Stimulated activated CD4-positive, alpha-beta T cell treated with anti-CD3 and anti-CD28 coated beads, Interleukin-12 subunit alpha, Interleukin-12 subunit beta, amount 100 ng/mL, for 24 hours (primary cell): ENCODE measurements at places on chromosomes 5 and 9.
A peak's percentile ranks its signal among the peaks of the same experiment; 100 is the strongest.

DNA sequence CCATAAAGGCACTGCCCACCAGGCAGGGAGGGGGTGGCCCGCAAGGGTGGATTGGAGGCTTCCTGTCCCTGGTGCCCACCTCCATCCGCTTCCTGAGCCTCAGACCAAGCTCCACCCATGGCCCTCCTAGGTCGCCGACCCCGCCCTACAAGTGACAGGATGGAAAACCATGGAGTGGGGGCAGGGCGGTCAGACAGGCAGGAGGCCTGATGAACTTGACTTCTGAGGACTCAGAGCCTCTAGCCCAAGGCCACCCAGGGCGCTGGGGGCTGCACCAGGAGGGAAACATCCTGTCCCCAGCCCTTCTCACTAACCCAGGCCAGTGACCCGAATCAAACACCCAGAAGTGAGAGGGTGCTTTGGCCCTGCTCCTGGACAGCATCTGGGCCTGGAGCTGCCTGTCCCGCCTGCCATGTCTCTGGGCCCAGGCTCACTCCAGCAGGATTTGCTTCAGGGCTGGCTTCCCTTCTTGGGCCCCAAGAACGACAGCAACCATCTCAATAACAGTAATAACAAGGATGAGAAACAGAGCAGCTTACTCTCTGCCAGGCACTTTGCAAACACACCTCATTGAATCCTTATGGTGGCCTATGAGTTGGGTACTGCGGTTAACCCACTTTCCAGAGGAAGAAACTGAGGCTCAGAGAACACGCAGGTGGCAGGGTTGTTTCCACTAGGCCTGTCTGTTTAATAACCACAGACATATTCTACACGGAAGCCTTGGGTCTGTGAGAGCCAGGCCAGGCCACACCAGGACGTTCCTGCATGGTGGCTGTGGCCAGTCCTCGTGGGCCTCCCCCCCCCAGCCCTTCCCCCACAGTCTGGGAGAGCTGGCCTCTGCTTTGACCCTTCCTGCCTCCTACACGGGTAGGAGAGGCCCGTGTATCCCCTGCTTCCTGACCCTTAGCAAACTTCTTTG lies 4.4 kb upstream of the ST6GALNAC6 start:
- DNase-seq: peak; percentile 62

DNA sequence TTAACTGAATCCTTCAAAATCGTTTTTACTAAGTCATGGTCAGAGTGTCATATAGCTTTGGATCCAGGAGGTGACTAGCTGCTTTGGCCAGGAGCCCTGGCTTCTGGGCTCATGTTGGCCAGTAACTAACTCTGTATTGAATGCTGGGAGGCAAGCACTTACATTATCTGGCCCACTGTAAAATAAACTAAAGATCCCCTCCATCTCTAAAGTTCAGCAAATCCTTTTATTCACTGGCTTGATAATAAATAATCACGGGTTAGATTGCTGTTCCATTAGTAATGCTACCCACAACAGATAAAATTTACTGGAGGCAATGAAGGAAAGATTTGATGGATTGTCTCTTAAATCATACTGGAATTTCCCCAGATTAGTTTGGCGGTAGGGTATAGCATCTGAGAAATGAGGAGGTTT lies 382.2 kb upstream of the TLE4 start:
- no peak for DNase-seq

DNA sequence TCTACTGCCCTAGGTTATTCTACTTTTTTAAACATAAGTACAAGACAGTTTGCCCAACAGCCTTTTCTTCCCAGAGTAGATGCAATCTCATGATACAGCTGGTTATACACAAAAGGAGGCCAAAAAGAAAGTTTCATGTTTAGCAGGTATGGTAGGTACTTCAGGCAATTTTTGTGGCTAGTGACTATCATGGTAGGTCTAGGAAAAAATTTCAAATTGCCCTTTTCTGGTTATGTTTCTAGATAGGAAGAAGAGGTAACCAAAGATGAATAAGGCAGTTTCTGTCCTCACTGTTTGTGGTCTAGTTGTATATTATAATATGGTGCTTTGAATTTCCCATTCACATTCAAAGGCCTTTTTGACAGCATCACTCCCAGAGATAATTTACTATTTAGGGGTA lies 19.7 kb downstream of the MEGF9 start:
- DNase-seq: no peak

GRCh38 chr9:34379334-34380033 lies 2.8 kb upstream of the MYORG start:
- peak; percentile 81 for DNase-seq

DNA sequence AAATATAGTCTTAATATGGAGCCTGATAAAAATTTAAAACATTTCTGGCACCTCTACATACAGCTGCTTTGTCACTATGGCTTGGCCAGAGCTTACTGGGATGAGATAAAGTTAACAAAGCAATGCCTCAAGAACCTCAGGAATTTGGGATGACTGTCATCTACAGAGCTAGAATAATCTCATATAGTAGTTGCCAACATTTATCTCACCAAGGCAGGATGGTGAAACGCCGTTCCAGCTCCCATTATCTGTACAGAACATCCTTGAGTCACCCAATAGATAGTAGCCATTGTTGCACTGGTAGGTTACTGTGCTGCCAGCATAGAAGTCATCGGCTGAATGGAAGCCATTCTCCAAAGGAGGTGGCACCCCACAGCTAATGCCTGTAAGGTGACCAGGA lies 94.6 kb upstream of the TXNDC8 start:
- no peak for DNase-seq

GRCh38 chr9:35618854-35619799 lies 914 bp upstream of the CD72 start:
- no peak for DNase-seq

DNA sequence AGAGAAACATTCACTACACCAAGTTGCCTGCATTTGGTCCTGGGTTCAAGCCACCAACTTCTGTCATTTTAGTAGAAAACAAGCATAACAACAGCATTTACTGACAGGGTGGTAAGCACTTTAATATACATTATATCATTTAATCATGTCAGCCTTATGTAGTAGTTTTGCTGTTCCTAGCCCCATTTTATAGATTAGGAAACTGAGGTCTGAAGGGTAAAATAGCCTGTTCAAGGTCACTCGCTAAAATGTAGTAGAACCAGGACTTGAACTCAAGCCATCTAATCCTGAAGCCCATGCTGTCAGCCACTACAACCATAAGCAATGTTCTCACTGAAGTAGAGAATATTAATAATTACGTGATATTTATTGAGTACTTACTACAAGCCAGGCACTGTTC lies 59.7 kb upstream of the TRIM32 start:
- no peak for DNase-seq

- no peak for DNase-seq
These were observed 72.1 kb upstream of the ATP10B start for GRCh38 chr5:160923936-160924710.

- no peak for DNase-seq
These were observed 653.7 kb downstream of the MTRR start for GRCh38 chr5:8522646-8523045.

DNA sequence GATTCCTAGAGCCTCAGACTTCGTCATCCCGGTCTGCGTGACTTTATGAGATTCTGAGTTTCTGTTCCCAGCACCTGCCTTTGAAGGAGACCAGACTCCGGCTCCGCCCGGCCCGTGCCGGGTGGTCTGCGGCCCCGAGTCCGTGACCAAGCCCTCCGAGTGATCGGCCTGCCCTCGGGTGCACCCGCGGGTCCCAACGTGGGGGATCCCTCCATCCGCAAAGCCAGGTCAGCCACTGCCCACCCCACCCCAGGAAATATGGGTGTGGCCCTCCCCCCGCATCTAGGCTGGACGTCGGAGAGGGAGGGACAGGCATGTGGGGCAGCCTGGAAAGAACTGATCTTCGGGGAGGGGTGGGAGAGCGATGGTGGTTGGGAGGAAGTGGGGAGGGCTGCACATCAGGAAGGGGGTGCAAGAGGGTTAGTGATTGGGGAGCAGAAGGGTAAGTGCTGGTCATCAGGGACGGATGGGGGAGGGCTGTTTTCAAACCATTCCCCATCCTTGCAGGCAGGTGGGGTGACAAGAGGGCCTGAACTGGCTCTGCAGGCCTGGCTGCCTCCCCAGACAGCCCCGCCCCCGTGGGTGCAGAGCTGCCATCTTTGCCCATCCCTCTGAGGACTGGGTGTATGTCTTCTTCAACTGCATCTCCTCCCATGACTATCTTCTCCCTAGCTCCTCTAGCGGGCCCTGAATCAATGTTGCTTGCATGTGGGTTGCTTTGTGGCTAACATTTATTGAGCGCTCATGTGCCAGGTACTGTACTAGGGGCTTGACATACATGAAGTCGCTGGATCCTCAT lies 747 bp downstream of the LRSAM1 start:
- DNase-seq: no peak

DNA sequence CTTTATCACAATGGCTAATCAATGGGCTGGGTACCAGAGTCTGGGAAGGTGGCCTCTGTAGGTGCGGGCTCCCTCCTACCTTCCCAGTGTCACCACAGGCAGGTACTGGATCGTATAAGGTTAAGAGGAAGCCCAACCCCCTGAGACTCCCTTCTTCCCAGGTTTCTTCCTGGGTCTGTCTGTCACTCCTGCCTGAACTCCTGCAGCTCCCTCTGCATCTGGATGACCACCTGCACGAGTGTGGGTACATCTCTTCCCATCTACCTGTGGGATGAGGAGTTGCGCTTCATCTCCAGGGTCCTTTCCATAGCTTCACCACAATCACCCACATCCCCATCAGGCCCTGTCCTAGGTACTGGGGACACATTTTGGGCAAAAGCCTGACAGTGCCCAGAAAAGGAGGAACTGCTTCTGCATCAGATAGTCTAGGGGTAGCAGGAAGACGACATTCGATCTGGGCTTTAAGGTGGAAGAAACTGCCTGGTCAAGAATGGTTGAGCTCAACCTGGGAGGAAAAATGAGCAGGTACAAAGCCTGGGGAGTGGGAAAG lies 112.2 kb upstream of the ALDH1B1 start:
- DNase-seq: no peak

DNA sequence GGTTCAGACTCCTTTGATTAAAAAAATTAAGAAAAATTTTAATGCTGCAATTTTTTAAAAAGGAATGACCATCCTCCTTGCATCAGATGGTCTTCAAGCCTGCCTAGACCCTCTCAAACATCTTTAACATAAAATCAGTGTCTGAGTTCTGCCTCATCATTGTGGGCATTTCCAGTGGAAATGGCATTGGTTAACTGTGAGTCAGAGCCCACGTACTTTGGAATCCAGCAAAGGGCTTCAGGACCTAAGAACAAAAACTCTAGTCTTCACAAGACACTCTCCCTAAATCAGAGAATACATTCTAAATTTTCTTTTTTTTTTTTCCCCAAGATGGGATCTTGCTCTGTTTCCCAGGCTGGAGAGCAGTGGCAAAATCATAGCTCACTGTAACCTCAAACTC lies 9.4 kb upstream of the C5orf15 start:
- no peak for DNase-seq

- DNase-seq: peak; percentile 72
These were observed 21.9 kb upstream of the QSOX2 start for GRCh38 chr9:136267261-136268111.

- peak; percentile 0 for DNase-seq
These were observed 839 bp downstream of the MED27 start for GRCh38 chr9:132078699-132079356.

DNA sequence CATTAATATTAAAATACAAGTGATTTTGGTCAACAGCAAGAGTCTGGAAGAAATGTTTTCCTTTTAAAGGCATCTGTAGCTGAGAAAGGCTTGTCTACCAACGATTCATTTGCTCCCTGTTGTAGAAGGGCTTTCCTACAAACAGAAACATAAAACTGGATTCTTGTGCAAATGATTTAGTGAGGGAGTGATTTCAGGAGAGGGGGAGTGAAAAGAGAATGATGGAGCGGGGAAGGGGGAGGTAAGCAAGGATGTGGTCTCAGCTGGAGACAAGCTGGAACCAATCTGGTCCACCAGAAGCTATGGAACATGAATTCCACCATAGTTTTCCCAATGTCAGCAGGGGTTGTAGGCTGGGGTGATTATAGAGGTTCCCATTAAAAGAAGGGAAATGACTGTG lies 196.3 kb downstream of the FBXO4 start:
- DNase-seq: no peak

GRCh38 chr5:92849756-92850155 lies 731.3 kb downstream of the NR2F1-AS1 start:
- no peak for DNase-seq

GRCh38 chr5:15566789-15567188 lies 66.8 kb downstream of the FBXL7 start:
- DNase-seq: no peak

DNA sequence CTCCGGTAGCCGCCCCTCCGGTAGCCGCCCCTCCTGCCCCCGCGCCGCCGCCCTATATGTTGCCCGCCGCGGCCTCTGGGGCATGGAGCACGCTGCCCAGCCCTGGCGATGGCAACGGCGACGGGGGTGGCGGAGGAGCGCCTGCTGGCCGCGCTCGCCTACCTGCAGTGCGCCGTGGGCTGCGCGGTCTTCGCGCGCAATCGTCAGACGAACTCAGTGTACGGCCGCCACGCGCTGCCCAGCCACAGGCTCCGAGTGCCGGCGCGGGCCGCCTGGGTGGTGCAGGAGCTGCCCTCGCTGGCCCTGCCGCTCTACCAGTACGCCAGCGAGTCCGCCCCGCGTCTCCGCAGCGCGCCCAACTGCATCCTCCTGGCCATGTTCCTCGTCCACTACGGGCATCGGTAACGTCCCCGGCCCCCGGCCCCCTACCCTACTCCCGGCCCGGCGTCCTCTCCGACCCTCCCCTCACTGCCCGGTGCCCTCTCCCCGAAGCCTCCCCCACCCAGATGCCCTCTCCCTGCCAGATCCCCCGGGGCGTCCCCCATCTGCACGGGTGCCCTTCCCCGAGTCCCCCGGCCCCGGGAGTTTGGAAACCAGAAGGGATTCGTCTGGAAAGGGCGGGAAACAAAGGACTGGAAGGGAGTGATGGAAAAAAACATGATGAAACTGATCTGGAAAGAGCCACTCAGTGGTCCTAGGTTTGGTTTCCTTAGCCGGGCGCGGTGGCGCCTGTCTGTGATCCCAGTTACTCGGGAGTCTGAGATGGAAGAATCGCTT lies 417 bp downstream of the SRD5A1 start:
- DNase-seq: no peak

- no peak for DNase-seq
These were observed 117.2 kb downstream of the TRPM3 start for GRCh38 chr9:71004196-71004595.

DNA sequence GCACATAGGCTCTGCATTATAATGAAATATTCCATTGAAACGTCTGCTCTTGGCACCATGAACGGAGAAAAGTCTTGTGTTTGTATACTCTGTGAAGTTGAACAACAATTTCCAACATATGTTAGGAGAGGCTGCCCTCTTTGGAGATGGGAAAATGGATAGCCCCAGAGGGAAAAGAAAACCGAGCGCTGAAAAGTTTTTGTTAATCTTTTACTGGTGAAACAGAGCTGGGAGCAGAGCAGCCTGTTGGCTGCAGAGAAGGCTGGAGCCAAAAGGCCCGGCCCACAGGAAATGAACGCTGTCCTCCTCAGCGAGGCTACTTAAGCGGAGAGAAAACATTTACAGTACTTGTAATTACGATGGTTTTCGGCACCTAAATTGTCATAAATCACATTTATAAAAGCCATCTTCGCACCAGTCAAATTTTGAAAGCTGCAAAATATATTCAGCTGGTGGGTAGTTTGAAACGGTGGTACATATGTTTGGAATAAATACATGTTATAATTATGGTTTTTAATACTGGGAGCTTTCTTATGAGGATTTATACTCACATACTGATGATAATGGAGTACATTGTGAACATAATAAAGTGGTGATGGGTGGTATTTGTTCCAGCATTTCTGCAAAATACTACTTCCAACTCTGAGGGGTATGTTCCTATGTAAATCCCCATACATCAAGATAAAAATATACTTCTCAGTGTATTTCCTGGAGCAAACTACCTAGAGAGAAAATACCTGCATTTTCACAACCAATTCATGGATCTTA lies 129.6 kb upstream of the CNTLN start:
- no peak for DNase-seq
